Activated CD8-positive, alpha-beta memory T cell treated with anti-CD3 and anti-CD28 coated beads for 24 hours (primary cell): ENCODE measurements at places on chromosomes 3 and 15.

DNA sequence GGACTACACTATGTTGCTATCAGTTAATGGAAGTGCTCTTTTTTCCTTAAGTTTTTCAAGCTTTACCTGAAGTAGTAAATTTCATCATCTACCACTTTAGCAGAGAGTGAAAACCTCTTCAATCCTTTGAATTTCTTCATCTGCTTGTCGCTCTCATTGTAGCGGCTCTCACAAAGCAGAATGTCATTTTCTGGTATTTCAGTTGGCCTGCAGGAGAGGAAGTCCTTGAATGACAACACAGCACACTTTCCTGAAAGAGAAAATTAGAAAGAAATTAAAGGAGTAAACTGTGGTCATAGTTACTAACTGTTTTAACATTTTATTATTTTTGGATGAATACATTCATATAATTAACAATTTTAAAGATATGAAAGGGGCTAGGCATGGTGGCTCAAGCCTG, 27.6 kb downstream of the UQCC5 start:
- DNase-seq: no peak

GRCh38 chr3:189144645-189145044, 27.1 kb upstream of the TPRG1 start:
- no peak for DNase-seq

DNA sequence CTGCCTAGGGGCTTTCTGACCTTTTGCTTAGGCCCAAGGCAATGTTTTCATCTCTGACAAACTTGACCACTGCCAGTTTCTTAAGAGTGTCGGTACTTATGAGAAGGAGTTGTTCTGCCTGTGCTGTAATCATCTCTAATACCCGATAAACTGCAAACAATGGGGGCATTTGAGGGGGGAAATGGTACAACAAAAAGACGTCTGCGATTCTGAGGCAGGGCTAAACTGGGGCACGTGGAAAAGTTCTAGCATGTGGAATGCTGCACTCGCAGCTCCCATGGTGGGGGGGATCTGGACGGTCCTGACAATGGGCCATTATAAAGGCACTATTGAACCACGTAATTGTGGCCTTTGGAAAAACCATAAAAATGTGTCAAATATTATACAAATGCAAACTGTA, 73.1 kb upstream of the SAMMSON start:
- DNase-seq: no peak

- no peak for DNase-seq
Observed at GRCh38 chr3:11591391-11592282, 52.1 kb downstream of the VGLL4 start.

DNA sequence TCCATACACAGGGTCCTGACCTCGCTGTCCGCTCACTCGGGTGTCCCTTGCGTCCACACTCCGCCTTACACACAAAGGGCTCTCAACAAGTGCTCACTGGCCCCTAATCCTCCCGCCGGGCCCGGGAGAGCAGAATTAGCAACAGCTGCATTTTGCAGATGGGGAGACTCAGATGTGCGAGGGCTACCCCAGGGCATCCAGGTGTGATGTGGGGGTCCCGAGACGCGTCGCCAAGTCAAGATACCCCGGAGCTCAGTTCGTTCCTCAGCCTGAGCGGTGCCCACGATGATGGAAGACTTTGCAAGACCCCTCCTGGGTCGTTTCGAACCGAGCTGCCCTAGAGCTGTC, 14.9 kb upstream of the WNT7A start:
- no peak for DNase-seq

- no peak for DNase-seq
Observed at GRCh38 chr15:39625856-39626255, 45.0 kb downstream of the THBS1 start.

DNA sequence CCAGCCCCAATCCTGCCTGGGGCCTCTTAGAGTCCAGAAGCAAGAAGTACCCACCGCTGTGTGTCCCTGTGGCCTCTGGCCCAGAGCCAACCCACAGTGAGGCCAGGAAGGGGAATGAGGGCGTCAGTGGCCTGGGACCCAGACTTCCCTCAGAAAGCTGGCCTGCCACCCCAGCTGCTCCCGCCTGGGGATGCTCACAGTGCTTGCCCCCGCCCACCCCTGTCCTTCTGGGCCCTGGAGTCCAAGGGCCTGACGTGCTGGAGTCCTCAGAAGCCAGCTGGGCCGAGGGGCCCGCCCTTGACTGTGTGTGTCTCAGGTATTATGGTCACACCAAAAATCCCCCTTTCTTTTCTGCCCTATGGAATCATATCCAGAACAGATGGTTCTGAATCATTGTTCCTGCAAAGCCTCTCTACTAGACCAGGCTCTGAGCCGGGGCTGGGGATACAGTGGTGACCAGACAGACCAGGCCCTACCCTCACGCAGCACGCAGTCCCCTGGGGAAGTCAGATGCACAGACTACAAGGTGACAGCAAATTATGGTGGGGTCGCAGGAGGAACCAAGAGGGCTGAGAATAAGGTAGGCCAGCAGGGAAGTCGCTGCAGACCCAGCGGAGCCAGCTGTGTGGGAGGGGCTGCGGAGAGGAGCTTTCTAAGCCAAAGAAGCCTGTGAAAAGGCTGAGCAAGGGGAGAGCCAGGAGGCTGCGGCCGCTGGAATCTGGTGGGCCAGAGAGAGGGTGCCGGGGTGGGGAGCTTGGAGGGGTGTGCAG, 99.1 kb downstream of the VGLL4 start:
- DNase-seq: no peak

DNA sequence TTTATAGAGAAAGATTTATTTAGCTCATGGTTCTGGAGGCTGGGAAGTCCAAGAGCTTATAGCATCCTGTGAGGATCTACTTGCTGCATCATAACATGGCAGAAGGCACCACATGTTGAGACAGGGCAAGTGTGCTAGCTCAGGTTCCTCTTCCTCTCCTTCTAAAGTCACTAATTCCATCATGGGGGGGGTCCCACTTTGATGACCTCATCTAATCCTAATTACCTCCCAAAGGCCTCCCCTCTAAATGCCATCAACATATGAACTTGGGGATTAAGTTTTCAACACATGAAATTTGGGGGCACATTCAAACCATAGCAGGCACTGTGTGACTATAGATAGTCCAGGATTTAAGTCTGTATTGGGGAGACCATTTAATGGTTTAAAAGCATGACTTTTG, 297.1 kb upstream of the ROPN1 start:
- DNase-seq: no peak

DNA sequence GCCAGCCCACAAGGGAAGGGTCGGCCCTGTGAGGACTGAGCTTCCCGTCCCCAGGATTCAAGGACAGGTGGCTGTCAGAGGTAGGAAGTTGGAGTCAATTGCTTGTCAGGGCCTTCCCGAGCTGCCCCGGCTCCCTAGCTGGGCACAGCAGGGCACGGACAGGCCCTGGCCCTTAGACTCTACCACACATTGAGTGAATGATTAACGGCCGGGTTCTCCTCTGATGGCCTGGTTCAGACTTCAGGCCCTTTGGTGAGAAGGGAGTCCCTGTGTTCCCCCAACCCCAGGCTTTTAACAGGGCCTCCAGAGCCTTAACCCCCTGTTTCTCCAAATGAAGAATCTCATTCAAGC, 16.4 kb upstream of the FGD5 start:
- DNase-seq: no peak

DNA sequence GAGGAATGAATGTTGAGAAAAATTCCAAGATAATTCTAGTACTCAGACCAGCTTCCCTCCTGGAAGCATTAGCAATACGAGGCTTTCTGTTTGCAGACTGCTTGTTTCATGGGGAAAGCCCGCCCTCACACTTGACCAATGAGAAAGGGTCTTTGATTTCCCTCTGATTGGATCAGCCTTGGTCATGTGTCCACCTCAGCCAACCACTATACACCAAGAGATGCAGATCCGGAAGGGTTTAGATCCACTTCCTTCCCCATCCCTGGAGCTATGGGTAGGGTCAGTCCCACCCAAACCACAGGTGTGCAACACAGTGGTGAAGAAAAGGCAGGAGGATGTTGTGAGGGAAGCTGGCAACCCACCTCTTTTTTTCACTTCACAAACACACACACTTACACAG, 154.7 kb downstream of the SV2B start:
- DNase-seq: no peak

DNA sequence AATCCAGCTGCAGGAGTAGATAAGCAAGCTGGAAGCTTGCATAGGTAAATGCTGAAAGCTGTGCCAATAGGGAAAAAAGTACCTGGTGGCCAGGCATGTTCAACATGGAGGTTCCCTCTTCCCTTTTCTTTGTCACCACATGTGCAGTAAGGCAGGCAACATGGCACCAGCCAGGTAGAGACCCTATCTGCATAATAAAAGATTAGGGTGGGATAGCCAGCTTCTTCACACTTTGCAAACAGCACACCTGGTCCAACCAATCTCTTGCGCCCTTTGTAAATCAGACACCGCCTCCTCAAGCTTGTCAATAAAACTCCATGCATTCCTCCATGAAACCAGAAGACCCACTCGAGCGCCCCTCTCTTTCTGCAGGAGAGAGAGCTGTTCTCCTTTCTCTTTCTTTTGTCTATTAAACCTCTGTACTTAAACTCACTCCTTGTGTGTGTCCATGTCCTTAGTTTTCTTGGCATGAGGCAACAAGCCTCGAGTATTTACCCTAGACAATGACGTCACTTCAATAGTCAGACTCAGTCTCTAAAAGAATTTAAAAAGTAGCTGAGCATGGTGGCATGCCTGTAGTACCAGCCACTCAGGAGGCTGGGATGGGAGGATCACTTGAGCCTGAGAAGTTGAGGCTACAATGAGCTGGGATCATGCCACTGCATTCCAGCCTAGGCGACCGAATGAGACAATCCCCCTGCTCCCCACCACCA, 256.3 kb downstream of the SCAPER start:
- DNase-seq: no peak

DNA sequence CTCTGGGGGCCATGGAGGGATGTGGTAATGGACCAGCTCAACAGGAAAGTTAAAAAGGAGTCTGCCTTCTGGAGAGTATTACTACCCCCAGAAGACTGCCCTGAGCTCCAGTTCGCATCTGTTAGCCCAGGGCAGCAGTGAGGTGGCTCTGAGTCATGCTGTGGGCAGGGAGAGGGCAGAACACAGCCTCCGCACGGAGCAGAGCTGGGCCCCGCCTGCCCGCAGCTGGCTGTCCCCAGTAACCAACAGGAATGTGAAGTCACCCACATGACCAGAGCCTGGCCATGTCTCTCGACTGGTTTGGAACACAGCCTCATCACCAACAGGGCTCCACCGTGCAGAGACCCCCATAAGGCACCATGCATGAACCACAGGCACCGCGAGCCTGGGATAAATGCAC, 62.1 kb downstream of the CYFIP1 start:
- DNase-seq: no peak

GRCh38 chr3:4805662-4806061, 173.6 kb upstream of the BHLHE40 start:
- no peak for DNase-seq

DNA sequence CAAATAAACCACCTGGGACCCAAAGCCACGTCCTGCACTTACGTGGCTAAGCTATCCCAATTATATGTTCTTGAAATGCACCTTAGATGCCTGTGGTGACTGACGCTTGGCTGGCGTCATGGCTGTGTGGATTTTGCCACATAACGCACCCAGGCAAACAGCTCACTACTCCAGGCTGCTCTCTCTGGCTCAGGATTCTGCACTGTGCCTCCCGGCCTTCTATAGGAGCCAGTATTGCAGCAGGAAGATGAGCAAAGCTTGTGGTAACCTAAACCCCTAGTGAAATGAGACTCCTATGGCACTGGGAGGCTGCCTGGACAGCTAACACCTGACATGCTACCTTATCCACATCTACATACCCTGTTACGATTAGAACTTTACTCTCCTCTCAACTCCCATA, 179.3 kb downstream of the THRB start:
- no peak for DNase-seq

GRCh38 chr3:139620438-139620837, 57.3 kb downstream of the NMNAT3 start:
- no peak for DNase-seq

DNA sequence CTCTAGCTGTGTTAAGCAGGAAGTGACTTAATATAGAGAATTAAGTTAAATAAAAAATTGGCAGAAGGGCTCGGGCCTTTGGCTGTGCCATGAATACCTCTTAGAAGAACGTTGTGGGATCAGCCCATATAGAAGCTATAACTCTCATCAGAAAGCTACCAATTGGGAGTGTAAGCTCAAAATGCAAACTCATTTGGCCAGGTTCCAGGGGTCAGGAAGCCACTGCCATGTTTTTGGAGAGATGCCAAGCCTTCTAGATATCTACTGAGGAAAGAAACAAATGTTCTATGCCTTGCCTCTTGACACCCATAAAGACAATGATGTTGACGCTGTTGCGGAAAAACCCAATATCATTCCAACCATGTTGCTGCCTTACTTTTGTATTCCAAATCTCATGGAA, 475.2 kb upstream of the TGFBR2 start:
- no peak for DNase-seq

GRCh38 chr3:64026346-64026745, 3.1 kb upstream of the PSMD6 start:
- no peak for DNase-seq

DNA sequence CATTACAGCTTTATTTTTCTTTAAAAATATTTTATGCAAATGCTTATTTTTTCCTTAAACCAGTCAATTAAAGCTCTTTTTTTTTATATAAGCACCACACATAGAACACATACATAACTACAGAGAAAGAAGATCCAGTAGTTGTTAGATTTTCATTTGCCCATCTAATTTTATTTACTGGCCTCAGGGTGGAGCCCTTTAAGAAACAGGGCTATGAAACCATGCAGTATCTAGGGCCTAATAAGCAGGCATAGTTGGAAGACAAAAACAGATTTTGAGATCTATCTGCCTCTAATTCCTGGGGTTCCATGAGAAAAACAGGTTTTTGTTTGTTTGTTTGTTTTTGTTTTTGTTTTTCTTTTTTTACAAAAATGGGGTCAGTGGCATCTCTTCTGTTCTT, 120.6 kb downstream of the BCHE start:
- DNase-seq: no peak

DNA sequence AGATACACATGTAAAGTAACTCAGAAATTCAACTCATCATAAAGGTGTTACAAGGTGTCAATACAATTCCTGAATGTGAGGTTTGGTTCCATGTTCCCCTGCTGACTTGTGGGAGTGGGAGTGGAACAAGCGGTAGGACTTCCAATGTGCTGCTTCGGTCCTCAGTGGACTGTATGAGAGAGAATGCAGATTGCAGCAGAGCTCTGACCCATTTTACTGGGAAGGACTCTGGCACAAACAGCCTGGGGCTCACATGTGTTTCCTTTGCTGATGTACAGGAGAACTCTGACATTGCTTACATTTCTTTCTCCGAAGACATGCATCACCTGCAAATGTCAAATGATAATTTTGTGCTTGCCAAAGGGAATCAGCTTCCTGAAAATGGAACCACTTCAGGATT, 111.5 kb downstream of the UNC13C start:
- no peak for DNase-seq
